Left kidney (tissue), 8 donors: ENCODE measurements at places on chromosomes 5 and 9. TPM values are rescaled to one million over a fixed set of nuclear protein-coding genes. Genes with fewer than 3 reads are reported as not detected.

Gene TLE1
- 65.4 TPM for polyA plus RNA-seq

Gene CCDC112
- polyA plus RNA-seq = 20.5 TPM

Gene ZDHHC11B
- 8.9 TPM for polyA plus RNA-seq

Gene CARTPT
- polyA plus RNA-seq = not detected

Gene KLHL9
- polyA plus RNA-seq = 53.7 TPM

Gene BTNL9
- 10.7 TPM for polyA plus RNA-seq

Gene PCAT7
- 0.40 TPM for polyA plus RNA-seq

Gene TMEFF1
- 5.5 TPM for polyA plus RNA-seq

Gene SLC22A4
- polyA plus RNA-seq = 7.6 TPM

Gene NPR3
- 34.5 TPM for polyA plus RNA-seq
